Omental fat pad (tissue), 4 donors: ENCODE measurements at places on chromosomes 5 and 9. TPM values are rescaled to one million over a fixed set of nuclear protein-coding genes. Genes with fewer than 3 reads are reported as not detected.

- no peak for DNase-seq
Measured at GRCh38 chr5:11181940-11182339, 420.9 kb upstream of the DAP start.

Gene PTPRD
- 15.1 TPM for total RNA-seq

- DNase-seq, result no peak
Measured at GRCh38 chr5:159905496-159905895, 10.8 kb upstream of the ADRA1B start.

Gene CARD9
- 6.9 TPM for total RNA-seq

DNA sequence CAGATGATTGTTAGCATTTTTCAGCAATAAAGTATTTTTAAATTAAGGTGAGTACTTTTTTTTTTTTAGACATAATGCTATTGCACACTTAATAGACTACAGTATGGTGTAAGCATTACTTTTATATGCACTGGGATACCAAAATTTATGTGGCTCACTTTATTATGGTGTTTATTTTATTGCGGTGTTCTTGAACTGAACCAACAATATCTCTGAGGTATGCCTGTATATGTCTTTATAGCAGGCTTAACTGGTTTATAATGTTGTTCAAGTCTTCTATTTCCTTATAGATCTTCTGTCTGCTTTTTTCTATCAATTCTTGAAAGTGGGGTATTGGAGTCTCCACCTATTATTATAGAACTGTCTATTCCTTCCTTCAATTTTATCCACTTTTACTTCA lies 18.0 kb downstream of the ZBTB43 start:
- DNase-seq, result no peak

- no peak for DNase-seq
Measured at GRCh38 chr5:101782352-101783103, 513.6 kb downstream of the SLCO4C1 start.

- DNase-seq, result no peak
Measured at GRCh38 chr5:161284445-161284844, 262.1 kb downstream of the GABRB2 start.

- DNase-seq, result no peak
Measured at GRCh38 chr5:151072630-151073025, 8.2 kb downstream of the TNIP1 start.

Gene CDH10
- not detected for total RNA-seq

GRCh38 chr5:122102825-122103224 lies 24.8 kb upstream of the LOX start:
- DNase-seq, result no peak

- no peak for DNase-seq
Measured at GRCh38 chr5:107592515-107592914, 78.2 kb downstream of the EFNA5 start.

- DNase-seq, result no peak
Measured at GRCh38 chr5:176157656-176158055, 80.6 kb upstream of the SIMC1 start.

DNA sequence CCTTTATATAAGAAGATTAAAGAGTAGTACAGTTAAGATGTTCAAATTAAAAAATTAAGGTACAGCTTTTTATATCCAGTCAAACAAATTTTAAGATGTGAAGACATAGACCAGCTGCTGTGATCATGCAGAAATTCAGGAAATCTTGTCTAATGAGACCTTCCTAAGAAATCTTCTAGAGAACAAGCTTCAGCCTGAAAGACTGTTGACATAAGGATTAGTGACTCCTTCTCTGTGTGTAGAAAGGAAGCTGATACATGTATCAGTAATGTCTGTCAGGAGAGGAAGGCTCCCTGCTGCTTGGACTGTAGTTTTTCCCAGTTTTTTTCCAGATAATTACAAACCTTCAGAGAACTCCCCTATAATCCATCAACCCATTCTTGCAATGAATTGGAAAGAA lies 75.8 kb upstream of the PCSK5 start:
- no peak for DNase-seq

Gene IL11RA
- total RNA-seq, result 49.3 TPM

DNA sequence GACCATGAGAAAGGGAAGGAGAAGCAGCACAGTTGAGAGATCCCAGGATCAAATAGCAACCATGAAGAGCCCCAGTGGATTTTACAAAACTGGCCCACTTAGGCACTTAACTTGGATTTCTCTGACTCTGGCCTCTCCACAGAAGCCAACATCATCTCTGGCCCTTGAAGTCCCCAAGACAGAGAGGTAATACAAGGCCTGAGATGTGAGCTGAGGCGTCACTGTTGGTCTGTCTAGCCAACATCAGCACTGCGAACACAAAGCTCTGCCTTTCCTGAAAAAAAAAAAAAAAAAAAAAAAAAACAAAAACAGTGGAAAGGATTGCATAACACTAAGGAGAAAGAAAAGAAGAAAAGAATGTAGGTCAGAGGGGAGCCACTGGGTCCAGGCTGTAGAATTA lies 378.3 kb downstream of the BRINP1 start:
- DNase-seq, result no peak

Gene CDH6
- total RNA-seq, result 34.7 TPM

DNA sequence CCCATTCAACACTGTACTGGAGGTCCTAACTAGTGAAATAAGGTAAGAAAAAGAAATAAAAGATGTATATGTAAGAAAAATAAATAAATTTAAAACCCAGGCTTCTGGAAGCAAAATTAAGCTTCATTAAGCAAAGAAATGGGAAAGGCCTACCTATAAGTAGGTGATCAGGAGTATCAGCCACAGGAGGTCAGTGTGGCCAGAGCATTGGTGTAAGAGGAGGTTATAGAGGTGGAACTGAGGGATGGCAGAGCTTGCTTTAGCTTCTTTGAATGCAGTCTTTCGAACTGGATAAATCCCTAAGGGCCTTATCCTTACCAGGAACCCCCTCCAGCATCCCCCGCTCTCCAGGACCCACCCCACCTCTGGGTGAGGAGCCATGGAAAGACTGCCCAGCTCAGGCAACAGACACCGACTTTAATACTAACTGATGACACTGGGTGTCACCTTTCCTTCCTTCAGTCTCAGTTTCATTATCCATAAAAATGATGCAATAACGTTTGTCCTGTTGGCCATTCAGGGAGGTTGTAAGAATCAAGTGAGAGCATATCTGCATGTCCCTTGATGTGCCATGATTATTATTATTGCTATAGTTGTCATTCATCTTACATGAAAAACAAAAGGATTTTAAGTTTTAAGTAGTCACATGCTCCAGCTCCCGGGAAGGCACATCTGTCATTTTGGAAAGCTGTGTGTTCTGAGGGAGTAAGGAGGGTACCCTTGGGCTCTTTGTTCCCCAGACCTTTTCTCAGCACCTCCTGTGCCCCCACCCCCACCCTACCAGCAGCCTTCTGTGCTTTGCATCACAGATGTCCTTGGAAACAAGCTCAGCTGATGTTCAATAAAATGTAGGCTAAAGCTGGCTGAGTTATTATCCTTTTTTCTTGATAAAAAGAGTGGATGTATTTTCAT lies 50.8 kb upstream of the CTNNA1 start:
- DNase-seq, result no peak

DNA sequence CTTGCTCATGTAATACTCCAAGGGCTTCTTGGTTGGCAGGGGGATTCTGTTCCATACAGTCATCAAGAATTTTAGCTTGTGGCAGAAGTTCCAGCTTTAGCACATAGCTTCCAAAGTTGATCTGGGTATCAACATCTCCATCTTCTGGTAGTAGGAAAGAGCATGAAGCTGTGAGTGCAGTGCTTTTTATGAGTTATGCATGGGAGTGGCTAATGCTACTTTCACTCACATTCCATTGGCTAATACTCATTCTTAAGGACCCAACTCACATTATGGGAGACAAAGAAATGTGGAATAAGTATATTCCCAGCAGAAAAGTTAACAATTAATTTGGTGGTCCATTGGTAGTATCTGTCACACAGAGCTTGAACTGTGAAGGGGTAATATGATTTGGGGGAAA lies 194.2 kb upstream of the CHD1 start:
- no peak for DNase-seq

Gene OR1N2
- not detected for total RNA-seq

Gene INSL4
- total RNA-seq, result not detected

DNA sequence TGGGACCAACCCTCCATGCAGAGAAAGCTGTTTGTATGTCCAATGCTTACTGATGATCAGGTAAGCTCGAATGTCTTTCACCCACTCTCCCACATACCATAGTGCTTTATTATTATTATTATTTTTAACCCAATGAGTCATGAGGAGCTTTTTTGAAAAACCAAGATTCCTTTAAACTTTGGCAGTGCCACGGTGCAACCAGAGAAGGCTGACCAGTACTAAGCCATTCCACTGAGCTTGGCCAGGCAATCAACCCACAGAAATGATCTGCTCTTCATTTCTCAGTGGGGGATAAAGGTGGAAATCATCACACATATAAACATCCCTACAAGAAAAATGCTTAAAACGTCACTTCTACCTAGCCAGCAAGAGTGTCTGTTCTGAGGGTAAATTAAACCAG lies 35.5 kb downstream of the JAKMIP2 start:
- DNase-seq, result no peak

DNA sequence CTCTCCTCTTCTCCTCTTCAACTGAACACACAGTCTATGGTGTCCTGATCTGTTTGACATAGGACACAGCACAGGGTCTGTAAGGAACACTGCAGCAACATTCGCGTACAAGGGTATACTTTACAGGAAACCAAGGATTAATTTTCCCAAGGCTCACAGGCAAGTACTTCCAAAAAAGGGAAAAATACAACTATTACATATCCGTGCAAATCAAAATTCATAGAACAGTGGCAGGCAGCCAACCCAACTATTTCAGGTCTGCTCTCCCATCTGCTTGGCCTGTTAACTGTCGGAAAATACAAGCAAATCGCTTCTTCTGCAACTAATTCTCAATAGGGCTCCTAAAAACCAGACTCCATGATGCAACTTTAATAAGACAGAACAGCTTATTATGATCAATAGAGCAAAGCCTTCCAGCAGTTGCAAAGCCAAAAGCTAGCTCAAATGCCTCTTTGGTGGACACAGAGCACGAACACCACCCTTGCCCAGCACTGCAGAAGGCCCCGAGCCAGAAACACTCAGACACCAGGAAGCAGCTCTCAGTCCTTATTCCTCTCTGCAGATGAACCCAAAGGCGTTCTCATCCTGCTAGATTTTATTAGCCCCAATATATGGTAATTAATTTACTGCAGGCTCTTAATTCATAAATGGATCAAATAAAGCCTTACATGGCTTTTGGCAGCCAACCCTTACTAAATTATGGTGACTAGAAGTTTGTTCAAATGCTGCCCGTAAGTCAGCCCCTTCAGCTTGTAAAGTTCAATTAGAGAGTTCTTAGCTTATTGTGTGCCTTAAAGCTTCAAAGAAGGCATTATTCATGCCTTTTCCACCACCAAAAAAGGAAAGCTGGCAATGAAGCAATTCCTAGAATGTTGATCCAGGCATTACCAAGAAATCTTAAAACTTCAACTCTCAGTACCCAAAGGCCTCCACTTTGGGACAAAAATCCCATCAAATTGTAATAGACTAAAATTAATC lies 68.8 kb downstream of the ZNF608 start:
- no peak for DNase-seq

GRCh38 chr9:19922476-19923118 lies 133.8 kb upstream of the SLC24A2 start:
- no peak for DNase-seq

Gene PCDHB2
- 2.3 TPM for total RNA-seq

DNA sequence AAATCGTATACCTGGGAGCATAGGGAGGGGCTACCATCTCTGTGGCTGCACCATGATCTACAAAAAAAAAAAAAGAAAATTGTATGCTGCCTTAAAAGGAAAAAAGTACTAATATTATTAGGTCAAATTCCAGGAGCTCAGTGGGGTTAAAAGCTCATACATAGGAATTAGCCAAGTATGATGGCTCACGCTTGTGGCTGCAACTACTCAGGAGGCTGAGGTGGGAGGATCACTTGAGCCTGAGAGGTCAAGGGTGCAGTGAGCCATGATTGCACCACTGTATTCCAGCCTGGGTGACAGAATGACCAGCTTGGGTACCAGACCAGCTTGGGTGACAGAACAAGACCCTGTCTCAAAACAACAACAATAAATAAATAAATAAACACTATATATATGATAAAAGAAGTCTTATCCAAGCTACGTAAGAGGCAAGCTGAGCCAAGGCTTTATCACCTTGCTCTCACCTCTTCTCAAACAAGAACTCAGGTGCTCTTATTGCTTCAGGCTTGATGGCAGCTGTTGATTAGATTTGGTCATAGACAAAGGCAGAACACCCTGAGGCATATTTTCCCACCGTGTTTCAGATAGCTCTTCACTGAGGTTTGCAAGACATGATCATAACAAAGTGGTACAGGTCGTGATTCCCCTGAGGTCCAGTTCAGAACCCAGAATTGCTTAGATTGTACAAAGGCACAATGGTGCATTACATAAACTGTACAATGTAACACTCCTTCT lies 3.3 kb upstream of the FBXW11 start:
- DNase-seq, result no peak

- no peak for DNase-seq
Measured at GRCh38 chr9:93397661-93398373, 53.7 kb upstream of the FAM120A start.

- no peak for DNase-seq
Measured at GRCh38 chr9:92712767-92713166, 42.8 kb upstream of the IPPK start.

- no peak for DNase-seq
Measured at GRCh38 chr9:106648799-106649198, 214.2 kb upstream of the ZNF462 start.

Gene MOB3B
- 11.5 TPM for total RNA-seq

- DNase-seq, result no peak
Measured at GRCh38 chr5:71586052-71586940, 844 bp upstream of the MCCC2 start.

- DNase-seq, result no peak
Measured at GRCh38 chr5:113235884-113236283, 198.9 kb downstream of the TSSK1B start.

Gene SPRY4
- 93.5 TPM for total RNA-seq

Gene GKAP1
- 6.9 TPM for total RNA-seq

Gene ERAP2
- 15.5 TPM for total RNA-seq

DNA sequence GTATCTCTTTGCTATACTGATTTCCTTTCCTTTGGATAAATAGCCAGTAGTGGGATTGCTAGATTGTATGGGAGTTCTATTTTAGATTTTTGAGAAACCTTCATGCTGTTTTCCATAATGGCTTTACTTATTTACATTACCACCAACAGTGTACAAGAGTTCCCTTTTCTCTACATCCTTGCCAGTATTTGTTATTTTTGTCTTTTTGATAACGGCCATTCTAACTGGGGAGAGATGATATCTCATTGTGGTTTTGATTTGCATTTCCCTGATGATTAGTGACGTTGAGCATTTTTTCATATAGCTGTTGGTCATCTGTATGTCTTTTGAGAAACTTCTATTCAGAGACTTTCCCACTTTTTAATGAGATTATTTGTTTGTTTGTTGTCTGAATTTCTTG lies 25.8 kb downstream of the NADK2 start:
- DNase-seq, result no peak
